NCI-H524 treated with DMSO at 0.1 percent for 48 hours (cell line): ENCODE measurements at places on chromosomes 1 and 21.

- no peak for DNase-seq
Observed at GRCh38 chr1:96076589-96076988, 645.0 kb upstream of the PTBP2 start.

DNA sequence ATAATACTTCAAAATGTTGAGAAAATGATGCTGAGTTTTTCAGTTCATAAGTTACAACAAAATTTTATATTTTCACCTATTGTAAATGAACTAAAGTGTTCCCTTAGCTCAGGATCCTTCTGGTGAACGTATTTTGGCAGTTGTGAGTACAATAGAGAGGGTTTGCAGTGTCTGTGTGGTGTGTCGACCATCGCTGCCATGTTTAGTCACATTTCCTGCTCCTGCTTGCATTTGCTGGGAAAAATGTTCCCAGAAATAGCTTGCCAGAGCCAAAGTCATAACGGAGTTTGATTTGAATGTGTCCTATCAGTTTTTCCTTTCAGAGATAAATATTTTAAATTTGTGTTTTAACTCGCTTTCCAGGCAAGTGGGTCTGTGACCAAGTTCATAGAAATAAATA is 117.1 kb upstream of the COL6A1 start:
- no peak for DNase-seq

GRCh38 chr1:212630158-212630900 is 21.8 kb downstream of the ATF3 start:
- no peak for DNase-seq

DNA sequence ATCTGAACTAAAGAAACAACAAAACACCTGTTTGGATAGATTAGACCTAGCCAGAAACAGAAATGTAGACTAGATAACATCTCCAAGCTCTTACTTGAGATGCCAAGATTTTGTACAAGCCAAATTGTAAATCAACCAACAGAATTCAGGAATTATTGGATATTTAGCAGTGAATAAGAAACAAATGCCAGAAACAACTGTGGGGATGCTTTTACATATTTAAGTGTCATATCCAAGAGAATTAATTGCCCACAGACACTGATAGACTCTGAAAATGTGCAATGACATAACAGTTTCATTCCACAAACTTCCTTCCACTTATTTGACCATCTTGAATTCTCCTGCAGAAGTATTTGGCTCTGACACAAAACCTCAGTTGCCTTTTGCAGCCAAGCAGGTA is 92.3 kb downstream of the SGIP1 start:
- no peak for DNase-seq

DNA sequence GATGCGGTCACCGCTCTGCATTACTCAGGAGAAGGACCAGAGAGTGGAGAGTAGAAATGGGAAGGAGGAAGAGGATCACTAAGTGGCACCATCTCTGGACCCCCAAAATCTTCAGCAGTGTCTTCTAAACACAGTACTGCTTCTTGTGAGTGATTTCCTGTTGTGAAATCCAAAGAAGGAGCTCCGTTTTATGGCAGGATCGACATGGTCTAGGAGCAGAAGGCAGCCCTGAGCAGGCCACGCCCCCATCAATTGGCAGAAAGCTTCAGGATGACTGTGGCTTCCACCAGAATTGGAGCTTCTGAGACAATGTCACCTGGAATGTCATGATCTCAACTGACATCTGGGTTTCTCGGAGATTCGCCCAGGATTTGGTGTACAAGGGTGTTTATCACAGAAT is 171.5 kb downstream of the ADSS2 start:
- no peak for DNase-seq
